ENCODE measurements at places on chromosomes 7 and 10.
A peak's percentile ranks its signal among the peaks of the same experiment; 100 is the strongest.

DNA sequence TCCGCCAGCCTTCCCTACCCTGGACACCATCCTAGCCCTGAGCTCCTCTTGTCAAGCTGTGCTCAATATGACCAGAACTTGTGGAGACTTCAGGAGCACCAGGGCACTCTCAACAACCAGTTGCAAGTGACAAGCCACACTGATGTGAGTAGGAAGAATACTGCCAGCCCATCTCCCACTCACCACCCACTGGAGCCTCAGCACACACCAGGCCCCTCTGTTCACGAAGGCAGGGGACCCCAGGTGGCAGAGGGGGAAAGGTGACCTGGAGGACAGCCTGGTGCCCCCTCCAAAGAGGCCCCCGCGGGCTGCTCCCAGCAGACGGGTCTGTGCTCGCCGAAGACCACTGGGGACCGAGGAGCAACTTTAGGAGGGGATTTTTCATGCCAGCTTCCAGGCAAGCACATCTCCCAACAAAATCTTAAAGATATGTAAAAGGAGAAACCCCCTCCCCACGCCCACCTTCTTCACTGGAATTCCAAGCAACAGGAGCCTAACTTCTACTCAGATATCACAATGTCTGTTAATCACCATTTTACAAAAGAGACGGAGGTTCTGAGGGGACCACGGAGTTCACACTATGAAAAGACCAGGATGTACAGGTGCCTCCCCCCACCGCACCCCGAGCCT is 1.0 kb downstream of the MMD2 start:
- no peaks in the 10 kb centered on the region for H3K36me3 ChIP-seq
- no peak for DNase-seq
- peaks cover 59% of the 10 kb centered on the region for H3K27me3 ChIP-seq
- peaks cover 7% of the 10 kb centered on the region for H3K4me1 ChIP-seq
- no peak overlapping the region for H3K27ac ChIP-seq
- H3K4me3 ChIP-seq = peak overlapping the region; percentile 51

DNA sequence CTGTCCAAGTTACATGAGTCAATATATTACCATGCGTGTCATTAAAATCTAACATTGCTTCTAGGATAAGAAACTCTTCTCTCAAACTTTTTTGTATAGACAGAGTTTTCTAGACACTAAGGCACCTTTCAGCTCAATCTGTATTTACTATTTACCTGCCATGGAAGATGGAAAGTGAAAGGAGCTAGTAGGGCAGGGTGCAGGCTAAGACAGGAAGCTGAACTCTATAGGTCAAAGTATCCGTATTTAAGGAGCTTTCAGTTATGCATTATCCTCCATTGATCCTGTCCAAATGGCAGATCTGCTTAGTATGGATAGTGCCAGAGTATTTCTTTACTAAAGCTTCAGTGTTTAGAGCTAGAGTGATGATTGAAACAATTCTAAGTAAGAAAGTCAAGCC is 612.8 kb downstream of the IPMK start:
- H3K4me3 ChIP-seq = no peak overlapping the region
- no peaks in the 10 kb centered on the region for H3K36me3 ChIP-seq

DNA sequence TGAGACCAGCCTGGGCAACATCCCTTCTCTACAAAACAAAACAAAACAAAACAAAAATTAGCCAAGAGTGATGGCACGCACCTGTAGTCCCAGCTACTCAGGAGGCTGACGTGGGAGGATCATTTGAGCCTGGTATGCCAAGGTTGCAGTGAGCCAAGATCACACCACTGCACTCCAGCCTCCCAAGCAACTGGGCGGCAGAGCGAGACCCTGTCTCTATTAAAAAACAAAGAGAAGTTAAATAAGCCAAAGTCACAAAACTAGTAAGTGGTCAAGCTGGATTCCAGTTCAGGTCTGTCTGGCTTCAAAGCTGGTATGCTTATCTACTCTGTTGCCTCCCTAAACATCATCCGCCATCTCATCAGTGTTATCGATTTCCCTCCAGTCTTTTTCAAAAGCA is 110.8 kb downstream of the ARID5B start:
- no peak for DNase-seq
- H3K27ac ChIP-seq = peak overlapping the region; percentile 7
- H3K27me3 ChIP-seq = no peaks in the 10 kb centered on the region
- peaks cover 84% of the 10 kb centered on the region for H3K36me3 ChIP-seq

- peak overlapping the region; percentile 90 for H3K27ac ChIP-seq
- DNase-seq = peak; percentile 44
- H3K4me1 ChIP-seq = peaks cover 37% of the 10 kb centered on the region
- peaks cover 35% of the 10 kb centered on the region for H3K36me3 ChIP-seq
- H3K4me3 ChIP-seq = peak overlapping the region; percentile 87
Measured at GRCh38 chr10:12130237-12130872, 878 bp downstream of the SEC61A2 start.

DNA sequence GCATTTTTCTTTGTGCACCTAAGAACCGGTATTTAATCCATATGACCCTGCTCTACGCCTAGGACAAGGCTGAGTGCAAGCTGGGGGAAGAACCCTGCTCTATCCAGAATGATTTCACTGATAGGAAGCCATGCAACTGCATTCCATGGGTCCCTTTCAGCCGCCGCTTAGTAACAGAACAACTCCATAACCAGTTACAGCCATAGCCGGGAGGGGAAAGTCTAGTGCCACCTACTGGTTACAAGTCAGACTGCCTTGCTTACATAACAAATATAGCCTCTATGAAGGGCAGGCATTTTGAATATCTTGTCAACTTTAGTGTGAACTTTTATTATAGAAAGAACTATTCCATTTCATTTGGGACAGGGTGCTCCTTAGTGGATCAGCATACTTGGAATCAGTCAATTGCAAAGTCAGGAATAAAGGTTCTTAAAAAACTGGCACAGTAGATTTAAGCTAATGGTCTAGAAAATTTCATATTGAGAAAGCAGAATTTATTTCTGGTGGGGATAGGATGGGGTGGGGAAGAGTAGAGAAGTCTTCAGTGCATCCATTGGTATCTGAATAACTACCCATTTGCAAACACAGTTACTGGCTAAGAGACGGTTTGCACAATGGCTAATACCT is 521.7 kb downstream of the ADRA2A start:
- H3K27me3 ChIP-seq = peaks cover under 1% of the 10 kb centered on the region
- H3K36me3 ChIP-seq = no peaks in the 10 kb centered on the region
- H3K4me1 ChIP-seq = no peaks in the 10 kb centered on the region
- H3K4me3 ChIP-seq = no peak overlapping the region

DNA sequence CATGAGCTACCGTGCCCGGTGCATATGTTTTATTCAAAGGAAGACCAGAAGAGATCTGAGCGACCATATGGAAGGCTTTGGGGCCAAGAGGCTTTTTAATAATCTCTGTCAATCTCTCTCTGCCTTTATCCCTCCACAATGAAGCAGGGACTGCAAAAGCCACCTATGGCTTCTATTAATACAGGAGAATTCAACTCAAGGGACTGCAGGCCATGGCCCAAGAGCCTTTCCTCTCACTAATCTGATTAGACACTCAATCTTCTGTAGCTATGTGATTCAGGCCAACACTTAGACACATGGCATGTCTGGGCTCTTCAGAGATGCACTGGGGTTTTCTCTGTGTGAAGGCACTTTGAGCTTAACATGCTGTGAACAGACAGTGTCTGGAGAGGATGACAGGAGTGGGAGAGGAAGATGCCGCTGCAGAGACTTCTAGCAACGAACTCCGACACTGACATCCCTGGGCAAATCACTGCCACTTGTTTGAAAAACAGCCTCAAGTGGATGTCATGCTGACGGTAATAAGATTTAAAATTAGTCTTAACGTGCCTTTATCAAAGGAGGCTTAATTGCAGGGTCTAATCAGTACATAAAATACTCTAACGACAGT is 114.4 kb upstream of the AOAH start:
- no peaks in the 10 kb centered on the region for H3K4me1 ChIP-seq
- no peaks in the 10 kb centered on the region for H3K27me3 ChIP-seq
- no peaks in the 10 kb centered on the region for H3K36me3 ChIP-seq
- H3K4me3 ChIP-seq = no peak overlapping the region
- H3K27ac ChIP-seq = no peak overlapping the region

- H3K27me3 ChIP-seq = no peaks in the 10 kb centered on the region
- no peaks in the 10 kb centered on the region for H3K4me1 ChIP-seq
- no peak for DNase-seq
- no peak overlapping the region for H3K4me3 ChIP-seq
- no peak overlapping the region for H3K27ac ChIP-seq
Measured at GRCh38 chr7:107594961-107595737, 15.1 kb downstream of the BCAP29 start.

DNA sequence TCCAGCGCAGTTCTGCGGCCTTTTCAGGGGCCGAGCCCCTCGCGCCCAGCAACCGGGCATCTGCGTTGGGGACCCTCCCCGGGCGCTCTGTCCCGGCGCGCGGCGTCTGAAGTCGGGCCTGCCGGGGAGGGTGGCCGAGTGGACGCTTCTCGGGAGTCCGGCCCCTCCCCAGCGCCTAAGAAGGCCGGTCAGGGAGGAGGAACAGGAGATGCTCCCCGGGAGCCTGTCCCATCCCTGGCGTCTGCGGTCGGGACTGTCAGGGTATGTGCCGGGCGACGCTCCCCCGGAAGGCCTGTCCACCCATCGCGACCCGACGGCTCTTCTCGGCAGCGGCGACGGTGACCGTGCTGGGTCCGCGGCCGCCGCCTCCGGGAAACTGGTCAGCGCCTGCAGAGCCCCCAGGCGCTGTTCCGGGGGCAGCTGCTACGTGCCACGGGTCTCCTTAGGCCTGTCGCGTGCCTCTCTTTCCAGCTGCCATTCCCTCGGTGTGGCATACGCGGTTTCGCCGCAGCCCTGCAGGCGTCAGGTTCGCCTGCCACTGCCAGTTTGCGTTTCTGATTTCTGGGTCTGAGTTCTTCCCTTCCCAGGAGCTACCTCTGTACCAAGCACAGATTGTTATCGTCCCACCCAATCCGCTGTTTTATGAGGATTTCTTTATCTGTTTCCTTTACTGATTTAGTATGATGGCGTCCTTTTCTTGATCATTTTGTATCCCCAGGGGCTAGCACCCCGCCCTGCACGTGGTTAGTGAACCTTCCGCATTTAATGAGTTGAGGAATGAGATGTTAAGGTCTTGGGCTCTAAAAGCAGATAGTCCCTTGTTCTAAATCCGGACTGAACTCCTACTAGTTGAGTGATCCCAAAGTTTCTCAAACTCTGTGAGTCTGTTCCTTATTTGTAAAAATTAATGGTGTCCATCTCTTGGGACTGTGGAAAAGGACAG is 782 bp downstream of the IFIT5 start:
- no peak for DNase-seq
- H3K27me3 ChIP-seq = no peaks in the 10 kb centered on the region
- H3K36me3 ChIP-seq = peaks cover 31% of the 10 kb centered on the region
- H3K4me1 ChIP-seq = peaks cover 59% of the 10 kb centered on the region
- peak overlapping the region; percentile 93 for H3K27ac ChIP-seq
- peak overlapping the region; percentile 85 for H3K4me3 ChIP-seq

GRCh38 chr7:143205560-143206293 is 16.1 kb upstream of the TAS2R40 start:
- H3K27ac ChIP-seq = no peak overlapping the region
- no peaks in the 10 kb centered on the region for H3K36me3 ChIP-seq
- DNase-seq = no peak
- H3K4me1 ChIP-seq = peaks cover 11% of the 10 kb centered on the region
- H3K4me3 ChIP-seq = peak overlapping the region; percentile 11

DNA sequence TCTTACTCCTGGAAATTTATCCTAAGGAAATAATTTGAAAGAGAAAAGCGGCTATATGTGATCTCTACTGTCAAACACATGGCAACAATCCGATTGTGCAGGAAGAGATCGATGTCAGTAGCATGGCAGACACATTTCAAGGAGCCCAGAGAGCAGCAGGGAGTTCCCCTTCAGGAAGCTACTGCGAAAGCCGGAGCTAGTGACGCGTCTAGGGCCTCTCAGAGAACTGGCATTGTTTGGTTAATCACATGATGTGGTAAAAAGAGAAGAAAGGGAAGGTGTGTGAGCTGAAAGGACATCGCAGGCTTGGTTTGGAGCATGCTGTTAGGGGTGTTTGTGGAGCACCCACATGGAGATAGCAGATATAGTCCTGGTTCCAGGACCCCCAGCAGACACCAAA is 74.9 kb downstream of the BEND7 start:
- H3K27me3 ChIP-seq = peaks cover 41% of the 10 kb centered on the region
- no peak overlapping the region for H3K27ac ChIP-seq
- no peaks in the 10 kb centered on the region for H3K36me3 ChIP-seq
- peaks cover 5% of the 10 kb centered on the region for H3K4me1 ChIP-seq

- H3K27me3 ChIP-seq = no peaks in the 10 kb centered on the region
- H3K4me1 ChIP-seq = no peaks in the 10 kb centered on the region
- H3K27ac ChIP-seq = no peak overlapping the region
- H3K4me3 ChIP-seq = no peak overlapping the region
Measured at GRCh38 chr10:1395025-1395480, 338.9 kb downstream of the WDR37 start.

DNA sequence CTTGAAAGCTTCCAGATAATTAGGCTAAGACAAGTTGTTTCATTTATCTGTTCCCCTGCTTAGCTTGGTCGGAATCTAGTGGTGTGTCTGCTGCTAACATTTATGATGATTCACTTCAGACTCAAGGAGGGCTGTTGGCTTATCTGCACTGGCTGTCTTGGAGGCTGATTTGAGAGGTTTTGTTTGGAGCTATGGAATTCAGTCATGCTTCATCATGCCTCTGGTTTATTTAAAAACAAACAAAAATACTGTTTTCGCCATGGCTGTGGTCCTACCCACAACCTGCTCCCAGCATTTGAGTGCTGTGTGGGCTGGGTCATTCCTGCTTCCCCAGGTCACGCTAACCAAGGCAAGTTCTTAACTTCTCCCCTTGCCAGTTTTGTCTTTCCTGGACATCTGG is 11.7 kb upstream of the ARPC1B start:
- peaks cover 2% of the 10 kb centered on the region for H3K4me1 ChIP-seq
- peaks cover 91% of the 10 kb centered on the region for H3K36me3 ChIP-seq
- no peak overlapping the region for H3K4me3 ChIP-seq
- H3K27me3 ChIP-seq = no peaks in the 10 kb centered on the region
- DNase-seq = no peak

DNA sequence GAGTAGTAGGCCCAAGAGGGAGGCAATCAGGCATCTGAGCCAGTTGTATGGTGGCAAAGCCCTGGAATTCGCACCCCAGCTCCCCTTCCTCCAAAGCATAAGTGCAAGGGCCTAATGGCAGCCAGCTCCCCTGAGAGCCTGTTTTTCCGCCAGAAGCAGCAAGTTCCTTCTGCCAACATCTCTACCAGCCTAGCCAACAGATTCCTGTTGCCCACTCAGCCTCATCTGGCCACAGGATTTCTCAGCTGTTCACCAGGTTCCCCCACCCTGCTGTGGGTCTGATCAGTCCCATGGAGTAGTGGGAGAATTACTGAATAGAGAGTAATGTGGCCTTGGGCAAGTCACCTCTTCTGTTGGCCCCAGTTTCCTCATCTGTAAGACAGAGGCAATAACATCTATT is 186.2 kb upstream of the PDE1C start:
- H3K27ac ChIP-seq = no peak overlapping the region
- DNase-seq = no peak
- peaks cover 3% of the 10 kb centered on the region for H3K27me3 ChIP-seq
- no peak overlapping the region for H3K4me3 ChIP-seq
- H3K36me3 ChIP-seq = no peaks in the 10 kb centered on the region
- no peaks in the 10 kb centered on the region for H3K4me1 ChIP-seq

GRCh38 chr10:118374404-118374803 is 32.3 kb upstream of the FAM204A start:
- H3K27ac ChIP-seq = no peak overlapping the region
- no peak for DNase-seq
- H3K36me3 ChIP-seq = no peaks in the 10 kb centered on the region
- peaks cover 44% of the 10 kb centered on the region for H3K27me3 ChIP-seq
- H3K4me1 ChIP-seq = no peaks in the 10 kb centered on the region

GRCh38 chr7:112152186-112152585 is 54.0 kb downstream of the DOCK4 start:
- peaks cover 41% of the 10 kb centered on the region for H3K27me3 ChIP-seq
- H3K36me3 ChIP-seq = no peaks in the 10 kb centered on the region
- H3K27ac ChIP-seq = no peak overlapping the region
- H3K4me3 ChIP-seq = no peak overlapping the region
- DNase-seq = no peak

Data from activated T-cell treated with anti-CD3 and anti-CD28 coated beads, Interleukin-2, amount 50 U/mL, for 24 hours (primary cell).